SHP77 (cell line): ENCODE measurements at places on chromosomes 4 and X.

DNA sequence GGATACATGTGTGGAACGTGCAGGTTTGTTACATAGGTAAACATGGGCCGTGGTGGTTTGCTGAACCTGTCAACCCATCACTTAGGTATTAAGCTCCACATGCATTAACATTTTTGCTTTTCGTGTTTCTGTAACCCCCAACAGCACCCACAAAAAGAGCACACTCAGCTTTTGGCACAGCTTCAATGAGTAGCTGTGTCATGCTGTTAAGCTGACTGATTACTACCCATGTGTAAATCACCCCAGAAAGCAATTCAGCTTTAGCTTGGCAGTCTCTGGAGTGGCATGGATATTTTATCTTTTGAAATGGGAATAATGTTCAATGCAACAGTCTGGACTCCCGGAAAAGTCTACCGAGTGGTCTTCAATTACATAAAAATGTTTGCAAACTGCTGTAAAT, 734.3 kb downstream of the STIM2 start:
- DNase-seq, result no peak

- no peak for DNase-seq
These were observed 1487.3 kb downstream of the PCDH7 start for GRCh38 chr4:32207456-32207855.

- DNase-seq, result peak; percentile 4
These were observed 124.5 kb upstream of the NOCT start for GRCh38 chr4:138890891-138891570.

DNA sequence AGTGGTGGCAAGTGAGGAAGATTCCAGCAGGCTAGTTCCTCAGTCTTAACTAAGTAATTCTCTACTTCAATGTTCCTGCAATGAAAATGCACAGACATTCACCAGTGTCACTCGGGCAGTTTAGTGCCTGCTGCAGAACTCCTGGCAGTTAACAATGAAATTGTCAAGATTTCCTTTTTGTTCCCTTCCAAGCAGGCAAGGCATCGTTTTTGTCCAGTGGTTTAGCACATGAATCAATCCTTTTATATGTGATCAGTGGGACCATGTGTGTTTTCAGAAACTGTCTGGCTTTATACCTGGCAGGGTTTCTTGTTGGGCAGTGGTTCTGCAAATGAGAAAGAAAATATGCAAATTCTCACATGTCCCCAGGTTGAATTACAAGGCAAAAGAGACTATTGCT, 122.2 kb downstream of the GBA3 start:
- no peak for DNase-seq

- no peak for DNase-seq
These were observed 566 bp downstream of the LARP7 start for GRCh38 chr4:112637552-112637866.

GRCh38 chr4:24644983-24645764, 60.8 kb upstream of the DHX15 start:
- DNase-seq, result no peak

DNA sequence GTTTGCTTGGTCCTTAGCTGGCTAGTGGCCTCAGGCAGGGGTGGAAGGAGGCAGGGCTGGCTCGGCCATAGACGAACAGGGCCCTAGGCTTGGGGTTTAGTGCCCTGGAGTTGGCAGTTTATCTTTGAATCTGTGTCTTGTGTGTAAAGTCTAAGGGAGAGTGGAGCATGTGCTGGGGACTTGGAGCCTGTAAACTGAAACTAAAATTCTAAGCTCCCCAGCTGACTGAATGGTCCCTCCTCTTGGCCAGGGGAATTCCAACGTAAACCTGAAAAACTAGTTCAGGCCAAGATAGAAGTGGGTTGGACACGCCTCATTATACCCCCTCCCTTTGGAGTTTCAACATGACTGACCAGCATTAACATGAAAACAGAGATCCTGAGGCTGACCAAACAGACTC, 46.1 kb upstream of the GPR78 start:
- no peak for DNase-seq

DNA sequence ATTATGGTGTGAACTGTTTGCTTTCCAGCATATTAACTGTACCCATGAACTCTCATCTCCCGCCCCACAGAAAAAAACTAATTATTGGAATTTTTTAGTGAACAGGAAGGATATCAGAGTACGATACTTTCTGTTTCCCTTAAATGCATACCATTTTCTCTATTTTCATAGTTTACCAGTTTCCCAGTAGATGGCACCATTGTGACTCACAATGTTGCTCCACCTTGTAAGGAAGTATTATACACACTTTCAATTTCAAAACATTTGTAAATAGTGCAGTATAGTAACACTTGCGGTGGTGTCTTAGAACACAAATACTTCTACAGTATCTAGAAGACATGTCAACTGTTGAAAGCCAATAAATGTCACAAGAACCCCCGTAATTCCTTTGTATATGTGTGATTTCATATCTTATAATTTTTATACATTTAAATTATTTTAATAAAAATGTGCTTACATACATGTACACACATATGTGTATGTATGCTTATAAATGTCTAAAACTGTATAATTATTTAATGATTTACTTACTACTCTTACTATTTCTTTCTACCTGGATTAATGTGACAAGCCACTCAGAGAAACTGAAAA, 167.3 kb downstream of the SLIT2 start:
- no peak for DNase-seq

DNA sequence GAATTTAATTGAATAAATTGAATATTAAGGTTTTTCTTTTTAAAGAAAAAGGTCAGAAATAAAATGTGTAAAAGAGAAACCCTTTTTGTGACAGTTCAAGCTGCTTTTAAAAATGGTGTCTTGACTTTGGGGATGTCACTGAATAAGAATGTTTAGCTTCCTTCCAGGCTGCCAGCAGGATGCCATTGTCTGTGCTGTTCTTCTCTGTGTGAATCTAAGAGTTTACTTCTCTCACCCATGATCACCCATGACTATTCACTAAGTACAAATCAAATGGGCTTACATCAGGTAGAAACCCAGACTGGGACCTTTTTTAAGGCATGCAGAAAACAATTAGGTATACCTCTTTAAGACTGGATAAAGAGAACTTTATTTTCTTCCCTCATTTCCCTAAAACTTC, 115.3 kb downstream of the DACH2 start:
- no peak for DNase-seq

DNA sequence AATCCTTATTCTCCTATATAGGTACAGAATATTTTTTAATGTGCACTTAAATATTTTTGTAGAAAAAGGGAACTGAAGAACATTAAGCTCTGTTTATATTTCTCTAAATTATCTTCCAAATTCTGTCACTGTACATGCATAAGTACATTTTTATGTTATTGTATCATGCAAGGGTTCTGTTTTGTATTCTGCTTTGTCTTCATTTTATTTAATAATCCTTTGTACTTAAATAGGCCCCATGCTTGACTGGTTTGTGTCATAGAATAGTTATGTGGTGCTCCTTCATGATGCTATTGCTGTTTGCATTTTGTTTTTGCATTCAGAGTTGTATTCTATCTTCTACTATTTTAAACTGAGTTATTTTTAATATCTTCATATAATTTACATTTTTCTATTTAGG, 111.9 kb upstream of the EDNRA start:
- no peak for DNase-seq

- no peak for DNase-seq
These were observed 59.8 kb downstream of the ACOX3 start for GRCh38 chr4:8380511-8381415.

DNA sequence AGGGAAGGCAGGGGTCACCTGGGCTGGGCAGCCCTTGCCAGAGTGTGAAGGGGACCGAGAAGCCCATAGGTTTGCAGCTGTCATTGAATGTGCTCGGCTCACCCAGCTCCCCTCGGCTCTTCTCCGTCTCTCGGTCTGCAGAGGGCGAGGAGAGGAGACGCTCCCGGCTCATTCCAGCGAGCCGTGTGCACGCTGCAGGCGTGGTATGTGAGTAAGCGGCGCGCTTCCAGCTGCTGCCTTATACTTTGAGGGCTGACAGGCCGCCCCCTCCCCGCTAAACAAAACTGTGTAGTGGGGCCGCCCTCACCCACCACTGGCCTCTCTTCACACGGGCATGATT, 23.0 kb upstream of the BCORL1 start:
- DNase-seq, result no peak

GRCh38 chr4:14095831-14096230, 468.3 kb upstream of the BOD1L1 start:
- no peak for DNase-seq

GRCh38 chr4:76957004-76957738, 7.6 kb downstream of the SEPTIN11 start:
- no peak for DNase-seq

DNA sequence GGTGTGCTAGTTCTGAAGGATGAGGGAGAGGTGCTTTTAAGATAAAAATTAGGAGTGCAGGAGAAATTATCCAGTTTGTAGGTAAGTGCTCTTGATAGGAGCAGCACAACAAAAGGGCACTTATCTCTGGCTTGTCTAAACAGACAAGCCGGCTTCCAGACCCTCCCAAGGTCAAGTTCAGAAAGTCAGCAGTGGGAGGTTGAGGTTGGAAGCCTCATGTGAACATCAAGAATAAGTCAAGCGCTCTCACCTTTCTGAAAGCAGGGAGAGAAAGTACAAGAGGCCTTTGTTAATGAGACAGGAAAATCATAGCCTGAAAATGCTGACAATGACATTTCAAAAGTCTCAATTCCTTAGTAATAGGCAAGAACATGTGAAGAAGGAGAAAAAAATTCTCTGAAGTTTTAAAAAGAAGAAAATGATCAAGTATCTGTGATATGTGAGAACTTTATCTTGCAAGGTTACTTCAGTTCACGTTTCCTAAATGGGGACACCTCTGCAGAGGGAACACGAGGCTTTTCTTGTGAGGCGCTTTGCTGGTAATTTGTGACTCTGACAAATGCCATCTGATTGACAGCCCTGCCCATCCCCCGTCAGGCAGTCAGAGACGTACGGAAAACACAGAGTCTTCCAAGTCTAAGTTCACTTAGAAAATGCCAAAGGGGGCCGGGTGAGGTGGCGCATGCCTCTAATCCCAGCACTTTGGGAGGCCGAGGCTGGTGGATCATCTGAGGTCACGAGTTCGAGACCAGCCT, 62.2 kb downstream of the TIGD2 start:
- DNase-seq, result no peak

DNA sequence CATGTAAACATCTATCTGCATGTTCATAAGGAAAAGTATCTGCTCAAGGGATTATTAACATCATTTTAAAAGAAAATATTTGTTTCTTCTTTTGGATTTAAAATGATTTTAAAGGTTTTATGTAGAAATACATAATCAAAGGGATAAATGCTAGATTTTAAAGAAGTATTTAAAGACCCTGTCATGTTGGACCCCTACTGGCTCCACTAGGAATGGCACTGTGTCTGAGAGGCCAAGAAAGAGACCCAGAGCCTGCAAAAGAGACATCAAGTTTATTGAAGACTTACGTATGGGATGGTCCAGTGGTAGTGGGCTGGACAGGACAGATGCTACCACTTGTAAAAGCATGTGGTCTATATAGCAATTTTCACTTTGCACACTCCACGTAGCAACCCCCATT, 78.7 kb upstream of the PCDH18 start:
- DNase-seq, result no peak

DNA sequence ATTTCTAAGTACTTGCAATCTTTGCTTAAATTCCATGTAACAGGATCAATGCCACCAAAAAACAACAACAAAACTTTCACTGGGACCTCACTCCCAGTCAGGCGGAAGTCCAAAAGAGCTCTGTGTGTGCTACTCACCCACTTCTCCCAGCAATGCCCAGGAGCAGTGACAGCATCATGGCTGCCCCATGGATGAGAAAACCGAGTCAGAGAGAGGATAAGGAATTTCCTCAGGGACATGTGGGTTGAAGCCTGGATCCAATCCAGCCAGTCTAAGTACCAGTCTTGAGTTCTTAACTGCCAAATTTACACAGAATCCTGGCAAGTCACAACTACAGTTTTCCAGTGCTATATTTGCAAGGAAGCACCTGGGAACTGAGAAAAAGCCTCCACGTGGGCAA, 64.5 kb downstream of the STX18 start:
- no peak for DNase-seq

GRCh38 chrX:16205840-16206239, 38.6 kb downstream of the MAGEB17 start:
- no peak for DNase-seq

DNA sequence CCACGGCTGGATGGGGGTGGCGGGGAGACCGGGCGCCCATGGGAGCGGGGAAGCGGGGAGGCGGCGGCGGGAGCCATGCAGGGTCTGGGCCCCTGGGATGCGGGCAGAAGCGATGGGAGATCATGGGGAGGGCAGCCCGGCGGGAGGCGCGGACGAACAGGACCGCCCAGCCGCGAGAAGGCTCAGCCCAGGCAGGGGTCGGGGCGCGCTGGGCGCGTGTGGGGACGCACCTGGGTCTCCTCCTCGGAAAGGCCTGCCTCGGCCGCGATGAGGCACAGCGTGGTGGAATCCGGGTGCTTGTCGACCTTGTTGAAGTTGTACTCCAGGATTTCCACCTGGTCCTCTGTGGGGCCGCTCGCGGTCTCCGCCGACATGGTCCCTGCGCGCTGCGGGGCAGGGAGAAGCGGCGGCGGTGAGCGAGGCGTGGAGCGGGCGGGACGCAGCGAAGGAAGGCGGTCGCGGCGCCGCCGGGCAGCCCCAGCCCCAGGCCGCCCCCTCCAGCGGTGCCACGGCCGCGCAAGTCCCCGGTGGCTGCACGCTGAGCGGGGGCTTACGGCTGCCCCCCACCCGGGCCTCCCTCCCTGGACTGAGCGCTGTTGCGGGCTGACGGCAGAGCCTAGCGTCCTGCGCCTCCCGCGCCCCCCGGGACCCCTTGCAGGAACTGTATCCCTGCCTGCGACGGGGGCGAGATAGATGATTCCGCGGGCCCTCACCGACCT, 25.3 kb downstream of the HOPX start:
- DNase-seq, result no peak

GRCh38 chr4:72063726-72064125, 31.9 kb downstream of the NPFFR2 start:
- no peak for DNase-seq

DNA sequence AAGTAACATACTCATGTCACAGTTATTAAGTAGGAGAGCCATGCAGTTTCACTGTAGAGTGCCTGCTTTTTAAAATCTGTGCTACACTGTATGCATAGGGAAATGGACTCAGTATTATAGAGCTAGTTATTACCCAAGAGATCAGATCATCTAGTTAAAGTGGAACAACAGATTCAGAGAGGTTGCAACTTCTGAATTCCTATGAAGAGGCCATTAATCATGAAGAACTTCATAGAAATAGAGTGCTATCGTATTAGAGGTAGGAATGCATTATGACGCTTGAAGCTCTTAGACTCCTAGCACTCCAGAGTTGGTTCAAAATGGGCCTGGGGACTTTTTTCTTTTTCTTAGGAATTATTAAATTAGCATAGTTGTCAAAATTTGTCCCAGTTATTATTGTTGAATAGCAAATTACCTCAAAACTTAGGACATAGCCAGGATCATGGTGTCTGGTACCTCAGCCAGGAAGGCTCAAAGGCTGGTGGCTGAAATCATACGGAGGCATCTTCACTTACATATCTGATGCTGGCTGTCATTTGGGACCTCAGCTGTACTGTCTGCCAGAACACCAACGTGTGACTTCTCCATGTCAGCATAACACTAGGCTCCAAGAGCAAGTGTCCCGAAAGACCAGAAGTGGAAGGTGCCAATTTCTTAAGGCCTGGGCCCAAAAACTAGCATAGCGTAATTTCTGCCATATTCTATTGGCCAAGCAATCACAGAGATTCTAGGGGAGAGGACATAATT, 125.7 kb downstream of the STAG2 start:
- DNase-seq, result no peak
